ENCODE measurements at places on chromosomes 4 and X.
A peak's percentile ranks its signal among the peaks of the same experiment; 100 is the strongest.

- no peak for DNase-seq
Observed at GRCh38 chr4:168496834-168497233, at the start of gene PALLD. TSS of gene PALLD (plus strand) at chr4:168497052.

- DNase-seq: no peak
Observed at GRCh38 chr4:5969777-5970176, 48.5 kb downstream of the C4orf50 start.

DNA sequence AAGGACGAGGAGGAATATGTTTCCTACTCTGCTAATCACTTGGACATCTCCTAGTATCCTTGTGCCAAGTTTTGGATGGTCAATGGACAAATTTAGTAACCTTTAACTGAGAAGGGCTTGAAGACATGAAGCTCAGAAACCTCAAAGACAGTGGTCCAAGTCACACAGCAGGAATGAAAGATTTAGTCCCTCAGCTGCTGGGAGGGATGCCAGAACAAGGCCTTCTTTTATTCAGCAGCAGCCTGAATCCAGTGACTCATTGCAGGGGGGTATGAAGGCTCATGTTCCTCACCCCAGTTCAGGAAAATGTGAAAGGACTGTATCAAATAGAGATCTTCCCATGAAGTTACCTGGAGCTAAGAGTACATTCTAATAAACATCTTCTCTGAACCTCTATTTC lies 214.9 kb upstream of the UGT8 start:
- peak; percentile 57 for DNase-seq

GRCh38 chr4:174401471-174402130 lies 117.9 kb downstream of the CEP44 start:
- DNase-seq: no peak

GRCh38 chr4:186255122-186255521 lies 10.9 kb upstream of the F11 start:
- DNase-seq: no peak

GRCh38 chr4:145436796-145437195 lies 44.9 kb upstream of the SMAD1 start:
- DNase-seq: no peak

DNA sequence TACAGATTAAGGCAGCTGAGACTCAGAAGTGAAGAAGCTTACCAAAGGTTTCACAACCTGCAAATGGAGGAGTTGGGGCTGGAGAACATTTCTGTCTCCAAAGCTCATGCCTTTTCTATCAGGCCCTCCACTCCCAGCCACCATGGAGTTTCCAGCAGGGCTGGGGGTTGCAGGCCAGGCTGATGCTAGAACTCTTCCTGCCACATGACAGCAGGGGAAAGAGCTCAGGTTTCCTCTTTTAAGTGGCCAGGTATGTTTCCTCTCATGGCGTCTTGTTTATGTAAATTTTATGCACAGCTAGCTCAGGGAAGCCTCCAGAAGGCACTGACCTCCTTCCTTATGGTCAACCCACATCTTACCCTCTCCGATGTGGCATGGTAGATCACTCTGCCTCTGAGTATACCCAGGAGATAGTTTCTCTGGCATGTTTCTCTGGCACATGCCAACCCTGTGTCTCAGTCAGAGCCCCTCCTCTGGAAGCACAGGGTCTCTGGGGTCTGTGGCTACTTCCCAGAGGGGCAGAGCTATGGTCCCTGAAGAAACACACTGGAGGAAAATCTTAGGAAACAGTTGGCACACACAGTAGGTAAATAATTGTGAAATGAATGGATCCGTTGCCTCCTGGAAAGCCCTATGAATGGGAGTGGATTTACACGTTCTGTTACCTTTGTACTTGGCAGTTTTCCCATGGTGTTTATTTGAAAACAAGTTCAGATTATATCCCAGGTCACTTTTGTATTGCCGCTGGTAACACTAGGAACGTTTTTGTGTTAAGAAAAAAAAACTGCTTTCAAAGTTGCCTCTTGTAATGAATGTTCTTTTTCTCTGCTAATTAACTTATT lies 28.9 kb downstream of the PDK3 start:
- no peak for DNase-seq

GRCh38 chr4:10237131-10237530 lies 120.5 kb upstream of the WDR1 start:
- no peak for DNase-seq

- DNase-seq: no peak
Observed at GRCh38 chrX:94742772-94743171, 1068.8 kb downstream of the FAM133A start.

GRCh38 chr4:175246941-175247340 lies 328.8 kb downstream of the ADAM29 start:
- DNase-seq: no peak

All from AG09309 (cell line).